Karpas-422 (cell line): ENCODE measurements at places on chromosomes 1 and 21. TPM values are rescaled to one million over a fixed set of nuclear protein-coding genes. Genes with fewer than 3 reads are reported as not detected.
A peak's percentile ranks its signal among the peaks of the same experiment; 100 is the strongest.

GRCh38 chr1:198906739-198907422 lies 268.0 kb downstream of the PTPRC start:
- no peaks in the 10 kb centered on the region for H3K36me3 ChIP-seq
- no peak for DNase-seq
- H3K4me1 ChIP-seq: peaks cover 21% of the 10 kb centered on the region

DNA sequence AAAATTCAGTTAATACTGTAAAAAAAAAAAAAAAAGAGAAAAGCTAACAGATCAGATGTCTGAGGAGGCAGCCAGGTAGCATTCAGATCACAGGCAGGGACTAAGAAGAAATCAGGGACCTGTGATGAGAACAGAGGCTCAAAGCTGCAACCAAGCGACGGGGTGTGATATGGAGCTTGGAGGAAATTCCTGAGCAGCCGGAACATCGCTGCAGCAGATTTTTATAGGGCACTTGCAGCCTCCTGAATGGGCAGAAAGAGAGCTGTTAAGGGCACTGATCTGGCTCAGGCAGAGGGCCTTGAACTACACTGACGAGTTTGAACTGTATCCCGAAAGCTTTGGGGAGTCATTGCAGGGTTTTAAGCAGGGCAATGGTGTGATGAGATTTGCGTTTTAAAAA lies 315.4 kb downstream of the ADGRL2 start:
- H3K36me3 ChIP-seq: no peaks in the 10 kb centered on the region
- H3K4me1 ChIP-seq: no peaks in the 10 kb centered on the region
- H3K4me3 ChIP-seq: no peak overlapping the region

GPX7 gene
- 90.5 and 90.8 TPM in 2 replicates for total RNA-seq

- no peak overlapping the region for H3K27ac ChIP-seq
- no peaks in the 10 kb centered on the region for H3K4me1 ChIP-seq
- no peaks in the 10 kb centered on the region for H3K36me3 ChIP-seq
- H3K27me3 ChIP-seq: no peaks in the 10 kb centered on the region
- no peak overlapping the region for H3K4me3 ChIP-seq
Observed at GRCh38 chr1:57040811-57041210, 75.0 kb upstream of the C8B start.

DNA sequence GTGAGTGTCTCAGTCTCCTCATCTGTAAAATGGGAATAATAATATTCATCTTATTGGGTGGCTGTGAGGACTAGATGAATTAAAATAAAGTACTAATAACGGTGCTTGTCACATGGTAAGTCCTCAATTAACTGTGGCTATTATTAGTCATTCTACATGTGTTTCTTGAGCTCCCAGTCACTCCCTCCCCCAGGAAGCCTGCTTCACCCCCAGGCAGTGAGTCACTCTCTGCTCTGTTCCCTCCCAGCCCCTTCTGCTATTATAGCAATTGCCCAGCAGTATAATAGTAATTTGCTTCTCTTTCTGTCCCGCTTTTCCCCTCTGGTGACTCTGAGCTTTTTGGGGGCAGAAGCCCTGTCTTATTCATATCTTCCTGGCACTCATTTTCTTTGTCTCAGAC lies 102.0 kb downstream of the BEND5 start:
- no peak for DNase-seq
- no peaks in the 10 kb centered on the region for H3K27me3 ChIP-seq
- H3K36me3 ChIP-seq: no peaks in the 10 kb centered on the region
- H3K4me1 ChIP-seq: peaks cover 4% of the 10 kb centered on the region; the same call in 1 of the 2 replicates

DNA sequence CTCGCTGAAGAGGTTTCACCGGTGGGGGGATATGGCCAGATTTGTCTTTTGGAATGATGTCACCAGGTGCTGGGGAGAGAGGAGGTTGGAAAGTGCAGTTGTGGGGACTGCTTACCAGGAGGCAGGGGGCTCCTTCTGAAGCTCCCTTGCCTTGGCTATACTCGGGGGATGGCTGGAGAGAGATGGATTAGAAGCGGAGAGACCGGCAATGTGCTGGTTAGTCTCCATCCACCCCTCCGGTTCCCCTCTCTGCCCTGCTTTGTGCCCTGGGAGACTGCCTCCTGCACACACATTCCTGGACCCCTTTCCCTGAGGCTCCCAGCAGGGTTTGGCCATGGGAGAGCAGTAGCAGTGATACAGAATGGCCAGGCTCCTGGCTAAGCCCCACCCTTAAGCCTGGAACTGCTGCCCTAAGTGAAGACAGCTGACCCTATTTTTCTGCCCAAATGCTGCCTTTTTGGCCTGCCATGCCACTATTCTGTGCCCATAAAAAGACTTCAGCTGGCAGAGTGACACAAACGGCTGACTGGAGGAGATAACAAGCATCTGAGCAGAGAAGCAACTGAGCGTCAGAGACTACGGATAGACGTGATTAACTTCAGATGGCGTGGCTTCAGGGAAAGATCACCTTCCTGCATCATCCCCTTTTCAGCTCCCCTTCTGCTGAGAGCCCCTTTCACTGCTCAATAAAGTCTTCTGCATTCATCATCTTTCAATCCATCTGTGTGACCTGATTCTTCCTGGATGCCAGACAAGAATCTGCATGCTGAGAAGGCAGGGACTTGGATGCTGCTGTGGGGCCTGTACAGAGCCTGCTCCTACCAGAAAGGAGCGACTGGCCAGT lies 14.5 kb upstream of the VPS13D start:
- no peaks in the 10 kb centered on the region for H3K4me1 ChIP-seq
- H3K36me3 ChIP-seq: no peaks in the 10 kb centered on the region
- H3K27me3 ChIP-seq: no peaks in the 10 kb centered on the region
- no peak for DNase-seq
- no peak overlapping the region for H3K27ac ChIP-seq
- H3K4me3 ChIP-seq: no peak overlapping the region

DNA sequence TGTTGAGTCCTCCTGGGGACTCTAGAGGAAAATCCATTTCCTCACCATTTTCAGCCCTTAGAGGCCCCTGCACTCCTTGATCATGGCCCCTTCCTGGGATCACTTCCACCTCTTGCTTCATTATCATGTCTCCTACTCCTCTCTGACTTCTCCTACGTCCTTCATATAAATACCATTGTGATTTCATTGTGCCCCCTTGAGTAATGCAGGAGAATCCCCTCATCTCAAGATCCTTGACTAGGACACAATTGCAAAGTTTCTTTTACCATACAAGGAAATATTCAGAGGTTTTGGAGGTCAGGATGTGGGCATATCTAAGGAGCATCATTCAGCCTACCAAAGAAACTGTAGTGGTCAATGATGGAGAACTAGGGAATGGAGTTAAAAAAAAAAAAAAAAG lies 8.8 kb upstream of the GBP6 start:
- no peak overlapping the region for H3K27ac ChIP-seq
- peaks cover 5% of the 10 kb centered on the region; the same call in 1 of the 2 replicates for H3K4me1 ChIP-seq
- H3K4me3 ChIP-seq: no peak overlapping the region
- no peaks in the 10 kb centered on the region for H3K27me3 ChIP-seq

DNA sequence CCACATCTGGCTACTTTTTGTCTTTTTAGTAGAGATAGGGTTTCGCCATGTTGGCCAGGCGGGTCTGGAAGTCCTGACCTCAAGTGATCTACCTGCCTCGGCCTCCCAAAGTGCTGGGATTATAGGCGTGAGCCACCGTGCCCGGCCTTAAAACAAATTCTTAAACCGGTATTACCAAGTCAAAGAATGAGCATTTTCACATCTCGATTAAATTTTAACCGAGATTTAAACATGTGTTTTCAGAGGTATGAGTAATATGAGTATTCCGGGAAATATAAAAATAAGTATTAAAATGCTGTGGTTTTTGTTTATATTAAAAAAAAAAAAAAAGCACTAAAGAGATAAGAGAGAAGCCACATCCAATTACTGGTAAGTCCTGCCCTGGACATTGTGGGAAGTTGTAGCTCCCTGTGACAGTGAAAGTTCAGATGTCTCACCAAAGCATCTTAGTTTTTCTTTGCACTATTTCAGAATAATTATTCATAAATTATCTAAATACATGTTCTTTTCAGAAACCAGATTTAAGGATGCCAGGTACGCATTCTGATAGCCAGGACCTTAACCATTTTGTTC lies 24.9 kb downstream of the ZNF281 start:
- peaks cover 67% of the 10 kb centered on the region for H3K4me1 ChIP-seq
- no peaks in the 10 kb centered on the region for H3K27me3 ChIP-seq
- H3K4me3 ChIP-seq: no peak overlapping the region
- H3K36me3 ChIP-seq: no peaks in the 10 kb centered on the region

- H3K4me3 ChIP-seq: no peak overlapping the region
- no peak for DNase-seq
- H3K27ac ChIP-seq: no peak overlapping the region
- H3K27me3 ChIP-seq: no peaks in the 10 kb centered on the region
- H3K36me3 ChIP-seq: no peaks in the 10 kb centered on the region
Observed at GRCh38 chr1:165376041-165376810, 19.7 kb upstream of the LMX1A start.

OR14K1 gene
- not detected in 2 replicates for total RNA-seq

DNA sequence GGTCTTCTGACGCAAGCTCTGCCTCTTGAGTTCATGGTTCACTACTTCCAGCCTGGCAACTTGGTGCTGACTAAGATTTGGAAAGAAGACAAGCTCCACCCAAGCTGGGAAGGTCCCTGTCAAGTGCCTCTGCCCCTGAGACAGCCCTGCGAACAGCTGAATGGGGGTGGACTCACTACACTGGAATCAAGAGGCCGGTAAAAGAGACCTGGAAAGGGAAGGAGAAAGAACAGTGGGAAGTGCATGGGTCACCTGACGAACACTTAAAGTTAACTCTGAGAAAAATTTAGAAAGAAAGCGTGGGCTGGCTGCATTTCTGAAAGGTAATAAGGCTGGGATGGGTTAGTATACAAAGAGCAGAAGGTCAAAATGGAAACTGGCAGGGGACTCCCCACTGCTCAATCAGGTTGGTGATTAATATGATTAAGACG lies 26.1 kb upstream of the ZNF496 start:
- no peak for DNase-seq
- no peak overlapping the region for H3K4me3 ChIP-seq
- no peaks in the 10 kb centered on the region for H3K36me3 ChIP-seq
- no peaks in the 10 kb centered on the region for H3K27me3 ChIP-seq

GRCh38 chr1:207902566-207902965 lies 8.4 kb downstream of the CD34 start:
- H3K4me3 ChIP-seq: no peak overlapping the region
- no peak for DNase-seq
- H3K4me1 ChIP-seq: no peaks in the 10 kb centered on the region

DNA sequence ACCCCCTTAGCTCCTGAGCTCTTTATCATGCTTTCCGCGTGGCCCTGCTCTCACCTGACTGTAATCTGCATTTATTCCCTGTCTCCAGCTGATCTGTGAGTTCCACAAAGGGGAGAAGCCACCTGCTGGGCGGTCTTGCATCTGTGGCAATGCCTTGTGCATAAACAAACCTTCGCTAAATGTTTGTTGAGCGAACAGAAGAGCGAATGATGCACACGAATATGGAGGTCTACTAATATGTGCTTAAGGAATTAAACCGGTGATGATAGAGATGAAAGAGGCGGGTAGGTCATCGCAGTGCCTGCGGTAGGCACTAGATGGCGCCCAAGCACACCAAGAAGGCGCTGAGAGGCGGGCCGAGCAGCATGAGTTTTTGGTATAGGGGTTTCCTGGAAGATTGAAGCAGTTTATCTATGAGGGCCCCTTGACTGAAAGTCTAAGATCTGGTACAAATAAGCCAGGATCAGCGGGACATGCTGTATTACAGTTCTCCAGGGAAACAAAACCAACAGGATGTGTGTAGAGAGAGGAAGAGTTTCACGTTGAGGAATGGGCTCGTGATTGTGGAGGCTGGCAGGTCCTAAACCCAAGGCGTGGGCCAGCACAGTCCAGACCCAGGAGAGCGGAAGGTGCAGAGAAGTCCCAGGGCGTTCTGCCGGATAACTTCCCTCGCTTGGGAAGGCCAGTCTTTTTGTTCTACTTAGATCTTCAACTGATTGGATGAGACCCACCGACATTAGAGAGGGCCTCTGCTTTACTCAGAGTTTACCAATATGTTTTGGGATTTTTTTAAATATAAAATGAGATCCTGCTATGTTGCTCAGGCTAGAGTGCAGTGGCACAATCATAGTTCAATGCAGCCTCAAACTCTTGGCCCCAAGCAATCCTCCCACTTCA lies 34.7 kb downstream of the TOMM20 start:
- DNase-seq: peak; percentile 89
- no peak overlapping the region for H3K4me3 ChIP-seq
- no peak overlapping the region for H3K27ac ChIP-seq

GRCh38 chr1:92291372-92291999 lies 7.3 kb downstream of the GLMN start:
- DNase-seq: peak; percentile 58
- H3K27me3 ChIP-seq: no peaks in the 10 kb centered on the region
- no peaks in the 10 kb centered on the region for H3K4me1 ChIP-seq
- no peak overlapping the region for H3K27ac ChIP-seq

TNFRSF8 gene
- not detected in 2 replicates for total RNA-seq

DNA sequence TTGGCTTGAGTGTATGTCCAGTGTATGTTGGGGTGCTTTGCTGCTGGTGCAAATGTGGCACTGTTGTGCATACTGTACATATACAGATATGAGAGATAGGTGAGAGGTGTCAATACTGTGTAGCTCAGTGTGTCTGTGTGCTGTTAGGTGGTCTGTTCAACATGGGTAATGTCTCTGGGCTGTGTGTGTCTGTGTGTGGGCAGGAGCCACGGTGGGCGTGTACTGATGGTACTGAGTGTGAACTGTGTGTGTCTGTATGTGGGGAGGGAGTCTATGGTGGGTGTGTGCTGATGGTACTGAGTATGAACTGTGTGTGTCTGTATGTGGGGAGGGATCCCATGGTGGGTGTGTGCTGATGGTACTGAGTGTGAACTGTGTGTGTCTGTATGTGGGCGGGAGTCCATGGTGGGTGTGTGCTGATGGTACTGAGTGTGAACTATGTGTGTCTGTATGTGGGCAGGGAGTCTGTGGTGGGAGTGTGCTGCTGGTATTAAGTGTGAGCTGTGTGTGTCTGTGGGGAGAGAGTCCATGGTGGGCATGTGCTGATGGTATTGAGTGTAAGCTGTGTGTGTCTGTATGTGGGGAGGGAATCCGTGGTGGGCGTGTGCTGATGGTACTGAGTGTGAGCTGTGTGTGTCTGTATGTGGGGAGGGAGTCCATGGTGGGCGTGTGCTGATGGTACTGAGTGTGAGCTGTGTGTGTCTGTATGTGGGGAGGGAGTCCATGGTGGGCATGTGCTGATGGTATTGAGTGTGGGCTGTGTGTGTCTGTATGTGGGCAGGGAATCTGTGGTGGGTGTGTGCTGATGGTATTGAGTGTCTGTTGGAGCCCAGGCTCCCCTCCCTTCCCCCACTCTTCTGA lies 32.2 kb upstream of the FOXO6 start:
- H3K36me3 ChIP-seq: no peaks in the 10 kb centered on the region
- no peaks in the 10 kb centered on the region for H3K4me1 ChIP-seq
- H3K27me3 ChIP-seq: no peaks in the 10 kb centered on the region
- DNase-seq: no peak
- H3K4me3 ChIP-seq: no peak overlapping the region

DNA sequence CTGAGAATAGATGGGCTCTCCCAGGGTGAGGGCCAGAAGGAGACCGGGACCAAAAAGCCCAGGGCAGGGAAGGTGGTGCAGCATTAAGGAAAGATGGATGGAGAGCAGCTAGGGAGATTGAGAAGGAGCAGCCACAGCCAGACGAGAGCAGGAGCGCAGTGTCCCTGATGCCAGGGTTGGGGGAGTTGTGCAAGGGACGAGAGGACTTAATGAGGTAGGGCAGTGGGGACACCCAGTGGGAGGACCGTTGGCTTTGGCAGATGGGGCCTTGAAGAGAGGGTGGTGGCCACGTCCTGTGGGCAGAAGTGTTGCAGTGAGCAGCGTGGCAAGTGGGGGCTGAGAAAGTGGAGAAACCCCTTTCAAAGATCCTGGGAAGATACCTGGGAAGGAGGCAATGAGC lies 38.0 kb upstream of the KDM4A start:
- H3K36me3 ChIP-seq: no peaks in the 10 kb centered on the region
- H3K4me1 ChIP-seq: no peaks in the 10 kb centered on the region
- DNase-seq: no peak
- H3K27me3 ChIP-seq: no peaks in the 10 kb centered on the region
